Fibroblast of the aortic adventitia (primary cell): ENCODE measurements at places on chromosomes 6 and 20.

DNA sequence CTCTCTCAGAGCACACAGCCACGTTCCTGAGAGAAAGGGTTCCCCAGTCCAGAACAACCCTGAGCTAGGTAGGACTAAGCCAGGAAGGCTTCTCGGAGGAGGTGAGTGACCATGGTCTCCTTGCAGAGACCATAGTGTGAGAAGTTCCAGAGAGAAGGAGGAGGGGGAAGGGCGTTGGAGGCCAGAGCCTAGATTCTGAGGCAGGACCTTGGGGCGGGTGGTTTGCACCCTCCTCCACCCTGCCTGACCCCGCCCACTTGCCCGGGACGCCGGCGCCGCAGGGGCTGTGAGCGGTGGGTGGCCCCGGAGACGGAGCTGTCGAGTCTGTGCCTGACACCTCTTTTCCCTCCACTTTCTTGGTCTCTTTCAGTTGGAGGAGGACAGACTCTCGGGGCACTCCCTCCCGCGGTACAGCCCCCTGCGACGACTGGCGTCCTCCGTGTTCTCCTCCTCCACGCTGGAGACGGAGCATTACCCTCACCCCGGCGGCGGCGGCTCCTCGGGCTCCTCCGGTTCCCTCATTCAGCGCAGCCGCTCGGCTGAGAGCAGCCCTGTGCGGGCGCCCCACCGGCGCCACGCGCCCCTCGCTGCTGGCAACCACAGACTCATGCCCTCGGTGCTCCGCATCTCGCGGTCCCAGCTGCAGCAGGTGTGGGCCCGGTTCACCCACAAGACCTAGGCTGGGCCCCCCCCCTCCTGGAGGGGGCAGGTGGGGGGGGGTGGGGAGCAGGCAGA is 26.2 kb downstream of the TTBK1 start:
- no peak for DNase-seq

- no peak for DNase-seq
Observed at GRCh38 chr20:46546298-46546697, 4.2 kb downstream of the OCSTAMP start.

- no peak for DNase-seq
Observed at GRCh38 chr20:1935696-1936366, 40.6 kb downstream of the SIRPA start.

DNA sequence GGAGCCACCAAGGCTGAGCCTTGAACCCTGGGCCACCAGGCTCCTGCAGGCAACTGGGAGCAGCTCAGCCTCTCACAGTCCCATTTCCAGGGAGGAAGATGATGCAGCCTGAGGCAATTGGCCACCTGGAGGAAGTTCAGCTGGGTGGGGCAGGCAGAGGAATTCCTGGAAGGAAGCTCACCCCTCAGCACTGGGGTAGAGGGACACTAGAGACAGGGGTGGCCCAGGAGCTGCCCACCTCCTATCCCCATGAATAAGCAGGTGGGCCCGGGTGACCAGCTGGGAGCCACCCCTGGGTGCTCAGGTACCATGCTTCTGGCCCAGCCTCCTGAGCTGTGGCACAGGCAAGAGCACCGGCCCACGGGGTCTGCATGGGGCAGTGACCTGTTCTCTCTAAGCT is 3.6 kb upstream of the HSPA12B start:
- no peak for DNase-seq

GRCh38 chr6:127520066-127520465 is 931 bp upstream of the MTCL3 start:
- DNase-seq: peak; percentile 46

- DNase-seq: no peak
Observed at GRCh38 chr6:8872589-8872988, 437.2 kb upstream of the SLC35B3 start.

DNA sequence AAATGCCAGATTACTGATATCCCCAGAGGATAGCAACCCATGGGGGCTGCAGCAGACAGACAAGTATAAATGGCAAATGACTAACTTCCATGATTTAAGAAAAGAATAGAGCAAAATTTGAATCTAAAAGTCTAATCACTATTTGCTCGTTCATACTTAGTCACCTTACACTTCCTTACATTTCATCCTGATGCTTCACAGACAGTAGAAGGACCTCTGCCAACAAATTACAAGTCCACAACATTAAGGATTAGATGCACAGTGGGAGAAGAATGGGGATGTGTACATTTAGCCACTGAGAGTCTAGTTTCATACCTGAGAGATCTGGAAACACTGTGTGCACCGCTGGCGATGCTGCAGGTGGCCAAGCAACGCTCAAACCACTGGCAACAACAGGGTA is 72.4 kb downstream of the FYN start:
- no peak for DNase-seq

DNA sequence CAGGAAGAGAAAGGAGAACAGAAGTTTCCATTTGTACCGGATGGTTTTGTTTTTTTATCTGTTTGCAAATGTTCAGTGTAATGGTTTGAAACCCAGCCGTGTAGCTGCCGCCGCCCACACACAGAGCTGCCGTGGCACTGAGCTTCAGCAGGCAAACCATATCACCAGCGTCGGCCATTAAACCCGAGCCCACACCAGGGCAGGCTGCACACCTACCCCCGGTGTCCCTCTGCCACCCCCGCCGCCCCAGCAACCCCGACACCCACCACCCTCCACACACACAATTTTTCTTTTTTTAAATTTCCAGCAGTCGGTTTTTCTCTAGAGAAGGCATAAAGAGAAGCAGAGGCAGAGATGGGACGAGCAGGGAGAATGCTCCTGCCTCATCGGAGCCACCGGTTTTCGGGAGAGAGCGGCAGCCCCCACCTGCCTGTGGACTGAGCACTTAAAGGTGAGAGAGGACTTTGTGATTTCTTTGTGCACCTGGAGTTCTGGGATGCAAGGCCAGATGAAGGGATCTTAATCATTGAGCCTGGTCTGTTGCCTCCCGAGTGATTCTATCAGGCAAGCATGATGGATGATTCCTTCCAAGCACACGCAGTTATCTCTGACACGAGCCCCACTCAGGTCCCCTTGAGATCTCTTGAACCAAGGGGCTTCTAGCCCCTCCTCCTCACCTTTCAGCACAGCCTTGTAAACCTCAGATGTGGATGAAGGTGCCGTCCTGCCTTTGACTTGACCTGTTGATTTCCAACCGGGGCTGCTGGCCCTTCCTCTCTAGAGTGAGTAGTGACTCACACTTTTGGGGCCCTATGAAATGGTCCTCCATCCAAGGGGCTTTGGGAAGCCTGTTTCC is 17.5 kb upstream of the ZNF831 start:
- no peak for DNase-seq
